Activated CD8-positive, alpha-beta T cell treated with anti-CD3 and anti-CD28 coated beads for 36 hours (primary cell): ENCODE measurements at places on chromosomes 12 and 14.

- no peak for DNase-seq
Observed at GRCh38 chr12:82174936-82175335, 183.3 kb downstream of the CCDC59 start.

- DNase-seq, result peak; percentile 81
Observed at GRCh38 chr14:100383727-100384158, 60.6 kb downstream of the SLC25A47 start.

GRCh38 chr12:112309797-112310196 lies 72.4 kb downstream of the HECTD4 start:
- DNase-seq, result no peak

- DNase-seq, result no peak
Observed at GRCh38 chr12:104748790-104749189, 209.3 kb downstream of the SLC41A2 start.
